Hippocampal formation (tissue), 2 donors: ENCODE measurements at places on chromosomes 7 and 10.

GRCh38 chr7:151461096-151461941 lies 21.4 kb upstream of the CRYGN start:
- DNase-seq, result no peak

DNA sequence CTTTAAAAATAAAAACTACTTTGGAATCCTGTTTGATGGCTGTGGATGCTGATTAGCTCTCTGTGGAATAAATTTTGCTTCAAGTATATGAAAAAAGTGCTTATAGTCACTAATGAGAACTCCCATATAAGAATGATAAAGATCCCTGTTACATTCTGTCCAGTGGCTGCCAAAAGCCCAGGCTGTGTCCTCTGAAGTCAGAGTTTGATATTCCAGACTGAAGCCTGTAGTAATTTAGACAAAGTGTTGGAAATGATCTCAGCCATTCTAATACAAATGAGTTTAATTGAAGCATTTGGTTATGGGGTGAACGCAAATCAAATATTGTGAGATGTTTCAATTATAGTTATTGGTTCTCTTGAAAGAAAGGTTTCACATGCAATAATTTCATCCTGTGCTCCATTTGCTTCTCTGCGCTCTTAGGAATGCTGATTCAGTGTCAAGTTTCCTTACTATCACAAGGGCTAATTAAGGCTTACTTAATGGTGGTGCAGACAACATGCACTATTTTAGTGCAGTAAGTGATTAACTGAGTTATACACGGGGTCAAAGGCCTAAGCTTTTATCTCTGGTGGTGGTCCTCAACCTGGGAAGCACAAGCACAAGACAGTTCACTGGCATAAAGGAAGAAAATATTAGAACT lies 867.6 kb downstream of the SORCS1 start:
- no peak for DNase-seq

GRCh38 chr7:312424-312823 lies 22.5 kb downstream of the FOXL3 start:
- DNase-seq, result no peak

- no peak for DNase-seq
These were observed 5.0 kb downstream of the KNDC1 start for GRCh38 chr10:133164816-133165555.

DNA sequence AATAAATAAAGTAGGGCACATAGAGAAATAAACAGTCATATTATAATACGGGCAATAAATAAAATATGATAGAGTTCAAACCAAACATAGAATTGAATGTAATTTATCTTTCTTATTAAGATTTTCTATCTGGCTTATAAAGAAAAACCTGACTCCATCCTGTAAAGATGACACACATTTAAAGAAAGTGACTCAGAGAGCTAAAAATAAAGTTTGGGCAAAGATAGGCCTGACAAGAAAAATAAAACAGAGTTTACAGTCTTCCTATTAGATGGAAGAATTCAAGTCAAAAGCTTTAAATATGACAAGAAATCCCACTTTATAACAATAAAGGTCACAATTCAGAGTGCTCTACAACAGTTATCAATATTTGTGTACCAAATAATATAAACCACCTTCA lies 580.6 kb downstream of the PHTF2 start:
- no peak for DNase-seq

DNA sequence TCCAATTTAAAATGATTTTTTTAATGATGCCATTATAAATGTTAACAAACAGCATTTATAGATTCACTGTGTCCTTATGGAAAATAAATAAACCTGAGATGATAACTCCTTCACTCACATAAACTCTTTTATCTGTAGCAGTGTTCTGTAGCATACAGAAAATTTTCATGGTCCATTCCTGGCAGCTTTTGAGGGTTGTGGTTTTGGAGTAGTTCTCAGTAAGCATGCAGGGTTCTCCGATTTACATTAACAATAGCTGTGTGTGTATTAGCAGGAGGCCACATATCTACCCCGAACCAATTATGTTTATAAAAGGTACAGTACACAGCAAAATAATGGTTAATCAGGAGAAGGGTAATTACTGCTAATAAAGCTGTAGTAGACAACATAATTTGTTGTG lies 162.7 kb downstream of the CDCA7L start:
- no peak for DNase-seq
